ENCODE measurements at places on chromosomes 13 and 19.

DNA sequence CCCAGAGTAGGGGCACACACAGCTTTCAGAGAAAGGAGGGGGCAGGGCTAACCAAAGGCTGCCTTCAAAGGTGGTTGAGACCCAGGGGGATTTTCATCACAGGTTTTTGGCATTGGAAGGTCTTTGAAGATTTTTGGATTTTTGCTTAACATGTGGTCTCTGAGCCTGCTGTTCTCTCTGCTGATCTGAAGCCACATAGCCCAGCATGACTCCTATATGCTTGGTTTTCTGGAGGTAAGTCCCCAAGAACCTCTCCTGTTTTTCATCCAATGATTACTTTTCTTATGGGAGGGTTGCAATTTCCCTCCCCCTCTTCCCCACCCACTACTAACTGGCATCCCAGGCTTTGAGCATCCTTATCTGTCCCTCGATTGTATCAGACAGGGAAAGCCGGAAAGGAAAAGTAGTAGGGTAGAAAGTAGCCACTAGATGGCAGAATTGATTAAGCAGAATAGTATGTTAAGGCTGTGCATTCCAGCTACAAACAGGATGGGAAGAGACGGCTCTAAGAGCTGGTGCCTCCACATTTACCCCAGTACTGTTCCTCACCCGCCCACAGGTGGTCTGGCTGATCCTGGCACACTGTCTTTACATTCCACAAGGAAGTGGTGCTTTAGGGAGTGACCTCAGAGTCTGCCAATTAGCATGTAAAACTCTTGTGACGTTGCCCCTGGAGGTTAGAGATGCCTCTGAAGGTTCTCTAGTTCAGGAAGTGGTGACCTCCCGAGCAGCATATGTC is 218.9 kb upstream of the EDNRB start:
- peak; percentile 44 for DNase-seq

DNA sequence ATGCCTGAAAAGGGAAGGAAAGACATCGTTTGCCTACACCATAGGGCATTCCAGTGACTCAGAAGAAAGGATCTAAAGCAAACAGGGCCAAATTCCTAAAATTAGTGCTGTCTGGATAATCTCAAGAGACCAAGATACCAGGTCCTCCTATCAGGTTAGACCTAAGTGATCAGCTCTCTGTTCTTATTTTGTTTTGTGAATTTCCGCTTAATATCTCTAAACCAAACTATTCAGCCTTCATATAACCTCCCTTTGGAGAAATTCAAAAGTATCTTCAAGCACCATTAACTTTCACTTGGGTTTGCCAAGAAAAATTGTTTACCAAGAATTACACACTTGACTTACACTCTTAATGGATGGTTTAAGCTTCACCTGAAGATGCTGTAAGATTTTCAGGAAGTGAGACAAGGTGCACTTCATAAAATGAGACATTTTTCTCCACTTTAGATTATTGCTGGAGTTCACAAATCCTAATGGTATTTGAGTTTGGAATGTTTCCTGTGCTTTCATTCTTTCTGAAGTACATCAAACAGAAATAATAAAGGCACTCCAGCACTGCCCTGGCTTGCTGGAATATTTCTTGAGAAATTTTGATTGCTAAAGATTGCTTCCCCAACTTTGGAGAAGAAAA is 376.1 kb downstream of the LMO7 start:
- DNase-seq, result no peak

DNA sequence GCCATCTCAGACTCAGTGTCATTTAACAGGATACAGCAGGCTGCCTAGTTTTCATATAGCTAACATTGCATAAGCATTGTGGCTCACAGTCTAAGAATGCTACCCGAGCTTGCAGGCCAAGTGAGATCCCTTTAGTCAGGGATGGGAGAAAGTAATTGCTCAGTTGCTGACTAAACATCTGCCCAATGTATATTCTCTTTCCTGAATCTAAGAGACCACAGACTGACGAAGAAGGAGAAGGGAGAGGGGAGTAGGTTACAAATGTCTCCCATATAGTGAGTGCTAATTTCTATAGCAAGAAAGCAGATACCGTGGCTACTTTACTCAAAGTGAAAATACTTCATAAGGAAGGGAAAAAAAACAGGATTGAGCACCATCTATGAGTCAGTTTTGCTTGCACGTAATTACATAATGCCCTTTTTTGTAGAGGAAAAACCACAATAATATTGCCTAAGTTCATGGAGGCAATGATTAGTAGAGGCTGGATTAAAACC is 453.9 kb downstream of the COG6 start:
- no peak for DNase-seq

- DNase-seq, result peak; percentile 89
Observed at GRCh38 chr19:1076951-1077350, 10.0 kb downstream of the ARHGAP45 start.

DNA sequence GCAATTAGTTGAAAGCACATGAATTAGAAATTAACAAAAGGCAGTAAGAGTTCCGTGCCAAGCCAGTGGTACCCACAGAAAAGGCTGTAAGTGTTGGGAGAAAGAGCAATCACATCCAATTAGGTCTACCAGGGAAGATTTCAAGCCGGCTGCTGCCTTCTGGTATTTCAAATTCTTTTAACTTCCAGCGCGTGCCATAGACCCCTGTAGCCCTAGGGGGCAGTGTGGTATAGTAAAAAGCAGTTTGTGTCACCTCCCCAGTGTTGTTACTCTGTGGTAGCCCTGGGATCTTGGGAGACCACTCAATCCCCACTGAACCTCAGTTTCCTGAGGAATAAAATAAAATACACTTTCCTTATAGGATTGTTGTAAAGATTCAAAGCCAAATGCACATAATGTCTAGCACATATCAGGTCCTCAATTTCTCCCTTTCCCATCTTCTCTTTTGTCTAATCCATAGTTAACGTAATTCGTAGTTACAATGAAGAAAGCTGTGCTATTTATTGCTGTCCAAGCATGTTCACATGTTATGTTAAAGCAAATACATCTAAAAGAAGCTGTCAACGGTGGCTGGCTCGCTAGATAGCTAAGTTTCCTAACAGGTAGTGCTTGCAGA is 230.2 kb downstream of the TDRD3 start:
- no peak for DNase-seq

DNA sequence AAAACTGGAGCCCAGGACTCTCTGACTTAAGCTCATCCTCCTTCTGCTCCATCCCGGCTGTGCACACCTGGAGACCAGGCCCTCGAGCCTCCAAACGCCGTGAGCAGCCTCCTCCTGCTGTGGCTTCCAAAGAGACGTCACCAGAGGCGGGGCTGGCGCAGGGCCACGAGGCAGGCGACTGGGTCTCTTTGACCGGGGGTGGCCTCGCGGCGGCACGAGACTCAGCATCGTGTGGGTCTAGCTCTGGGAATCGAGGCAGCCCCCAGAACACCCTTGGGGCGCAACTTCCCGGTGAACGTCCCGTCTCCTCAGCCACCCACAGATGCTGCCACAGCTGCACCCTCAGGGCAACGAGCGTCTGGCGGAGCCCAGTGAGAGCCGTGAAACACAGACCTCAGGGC is 22.8 kb downstream of the RASA3 start:
- peak; percentile 73 for DNase-seq

DNA sequence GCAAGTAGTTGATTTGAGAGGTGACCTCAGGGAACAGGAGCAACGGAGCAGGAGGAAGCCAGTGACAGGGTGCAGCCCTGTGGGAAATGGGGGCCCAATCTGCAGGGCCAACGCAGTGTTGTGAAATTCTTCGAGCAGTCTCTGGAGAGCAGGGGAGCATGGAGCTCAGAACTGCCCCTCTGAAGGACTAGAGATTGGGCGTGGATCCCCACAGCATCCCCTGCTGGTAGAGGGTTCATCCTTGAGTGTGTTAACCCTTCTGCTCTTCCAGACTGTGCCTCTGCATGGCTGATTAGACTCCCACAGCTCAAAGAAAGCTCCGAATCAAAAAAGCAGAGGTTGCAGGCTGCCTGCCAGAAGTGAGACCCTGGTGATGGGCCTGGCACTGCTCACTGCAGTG is 77.9 kb upstream of the UQCRFS1 start:
- DNase-seq, result no peak

- no peak for DNase-seq
Observed at GRCh38 chr13:80870186-80870585, 529.3 kb upstream of the SPRY2 start.

DNA sequence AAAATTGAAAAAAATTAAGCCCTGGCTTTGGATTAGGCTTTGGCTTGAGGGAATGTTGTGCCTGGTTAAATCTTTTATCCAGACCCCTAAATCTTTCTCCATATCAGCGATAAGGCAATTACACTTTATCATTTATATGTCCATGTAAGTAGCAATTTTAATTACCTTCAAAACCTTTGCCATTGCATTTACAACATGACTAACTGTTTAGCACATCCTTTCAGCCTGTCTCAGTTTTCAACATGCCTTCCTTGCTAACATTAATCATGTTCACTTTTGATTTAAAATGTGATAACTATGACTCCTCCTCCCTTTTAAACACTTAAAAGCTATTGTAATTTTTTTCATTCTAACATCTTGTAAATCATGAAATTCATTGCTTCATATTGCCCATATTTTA is 583.7 kb downstream of the SLITRK1 start:
- DNase-seq, result no peak

- DNase-seq, result no peak
Observed at GRCh38 chr13:73519396-73520116, 460.8 kb downstream of the KLF5 start.

GRCh38 chr19:55493052-55493644 is 4.9 kb downstream of the SSC5D start:
- no peak for DNase-seq

DNA sequence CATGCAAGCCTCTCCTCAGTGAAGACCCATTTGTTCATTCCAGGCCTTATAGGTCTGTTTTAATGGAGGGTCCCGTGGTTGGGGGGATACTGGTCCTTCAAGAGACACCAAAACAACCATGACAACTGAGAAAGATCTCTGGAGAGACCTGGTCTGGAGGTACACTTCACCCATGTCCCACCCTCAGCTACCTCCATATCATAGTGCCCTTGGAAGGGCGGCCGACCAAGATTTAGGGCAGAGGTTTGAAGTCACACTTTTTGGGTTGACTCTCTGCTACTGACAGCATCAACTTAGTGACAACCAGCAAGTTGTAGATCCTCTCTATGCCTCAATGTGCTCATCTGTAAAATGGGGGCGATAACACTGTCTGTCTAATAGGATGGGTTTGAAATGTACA is 177.3 kb downstream of the TSHZ3 start:
- no peak for DNase-seq

GRCh38 chr13:111394211-111394922 is 73.9 kb downstream of the TEX29 start:
- no peak for DNase-seq

DNA sequence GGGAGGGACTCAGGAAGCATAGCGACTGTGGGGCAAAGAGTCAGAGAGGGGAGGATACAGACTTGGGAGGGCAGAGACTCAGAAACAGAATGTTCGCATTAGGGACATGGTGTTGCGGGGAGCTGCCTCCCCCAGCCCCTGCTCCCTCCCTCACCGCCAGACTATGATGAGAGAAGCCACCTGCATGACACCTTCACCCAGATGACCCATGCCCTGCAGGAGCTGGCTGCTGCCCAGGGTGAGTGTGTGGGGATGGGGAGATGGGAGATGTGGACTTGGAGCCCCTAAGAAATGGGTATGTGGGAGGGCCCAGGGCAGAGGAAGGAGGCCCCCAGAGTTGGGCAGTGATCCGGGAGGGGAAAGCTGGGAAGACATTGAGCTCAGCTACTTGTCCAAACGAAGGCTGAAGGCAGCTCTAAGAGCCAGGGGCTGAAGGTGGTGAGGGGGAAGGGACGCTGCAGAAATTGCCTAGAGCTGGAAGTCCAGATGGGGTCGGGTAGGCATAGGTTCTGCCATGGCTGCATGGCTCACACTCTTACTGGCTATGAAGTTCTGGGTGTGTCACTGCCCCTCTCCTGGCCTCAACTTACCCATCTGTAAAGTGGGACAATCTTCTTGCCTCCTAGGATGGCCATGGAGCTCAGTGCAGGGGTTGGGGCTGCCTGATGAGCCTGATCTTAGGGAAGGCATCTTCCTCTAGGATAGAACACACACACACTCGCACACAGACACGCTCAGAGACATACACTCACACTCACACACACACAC is 1.4 kb downstream of the SPACA6 start:
- DNase-seq, result no peak

DNA sequence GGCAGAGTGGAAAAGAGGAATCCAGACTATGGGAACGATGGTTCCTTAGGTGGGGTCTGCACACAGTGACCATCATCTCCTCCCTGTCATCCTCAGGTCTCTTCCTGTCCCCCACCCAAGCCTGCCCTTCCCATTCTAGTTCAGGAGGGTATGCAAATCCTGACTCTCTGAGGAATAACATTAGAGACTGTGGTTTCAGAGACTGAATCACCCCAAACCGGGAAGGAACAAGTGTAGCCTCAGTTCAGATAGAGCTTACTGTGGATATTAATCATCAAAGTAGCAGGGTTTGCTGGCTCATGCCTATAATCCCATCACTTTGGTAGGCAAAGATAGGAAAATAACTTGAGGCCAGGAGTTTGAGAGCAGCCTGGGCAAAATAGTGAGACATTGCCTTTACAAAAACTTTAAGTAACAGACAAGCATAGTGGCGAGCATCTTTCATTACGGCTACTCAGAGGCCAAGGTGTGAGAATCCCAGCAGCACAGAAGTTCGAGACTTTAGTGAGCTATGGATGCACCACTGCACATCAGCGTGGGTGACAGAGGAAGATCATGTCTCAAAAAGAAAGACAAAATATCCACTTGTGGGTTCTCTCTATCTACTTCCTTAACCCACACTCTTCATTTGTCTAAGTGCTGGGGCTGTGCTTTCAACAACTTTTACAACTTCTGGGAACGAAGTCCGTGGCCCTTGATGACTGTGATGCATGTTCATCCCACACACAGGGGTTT is 19.3 kb upstream of the LGALS13 start:
- no peak for DNase-seq

- DNase-seq, result no peak
Observed at GRCh38 chr19:23095418-23095817, 21.4 kb upstream of the ZNF730 start.

DNA sequence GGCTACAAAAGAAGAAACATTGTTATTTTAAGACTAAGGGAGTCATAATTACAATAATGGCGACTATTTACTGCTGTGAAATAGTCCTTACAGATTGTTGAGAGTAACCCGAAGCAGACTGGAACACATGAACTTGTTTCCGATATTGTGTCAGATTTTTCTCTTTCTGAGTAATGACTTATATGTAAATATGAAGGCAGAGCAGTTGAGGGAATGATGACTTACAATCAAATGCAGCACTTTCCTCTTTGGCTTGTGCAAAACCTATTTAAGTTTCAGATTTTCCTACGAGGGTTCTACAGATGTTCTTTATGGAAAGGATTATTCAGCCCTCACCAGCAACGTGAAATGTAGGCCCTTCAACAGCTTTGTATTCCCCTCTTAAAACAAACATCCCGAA is 198.6 kb downstream of the RGCC start:
- no peak for DNase-seq

- DNase-seq, result no peak
Observed at GRCh38 chr13:111407381-111408131, 87.1 kb downstream of the TEX29 start.
